ENCODE measurements at places on chromosomes 7 and 10. TPM values are rescaled to one million over a fixed set of nuclear protein-coding genes. Genes with fewer than 3 reads are reported as not detected.

Gene MYH16
- total RNA-seq = not detected

Gene TFPI2
- 0.96 TPM for total RNA-seq

Gene PRSS37
- not detected for total RNA-seq

Gene ANXA7
- 89.9 TPM for total RNA-seq

Gene TSPAN13
- 41.3 TPM for total RNA-seq

Gene VSTM4
- total RNA-seq = 2.7 TPM

Gene LFNG
- total RNA-seq = 1.2 TPM

Gene DNAJC12
- total RNA-seq = 14.3 TPM

Gene PTF1A
- total RNA-seq = not detected

Gene CTTNBP2
- 1.9 TPM for total RNA-seq

Gene NOM1
- total RNA-seq = 7.2 TPM

Gene TRA2A
- 28.4 TPM for total RNA-seq

Gene HOXA9
- not detected for total RNA-seq

Gene LIPN
- not detected for total RNA-seq

Gene RAB18
- 51.3 TPM for total RNA-seq

Gene TAS2R41
- 0.45 TPM for total RNA-seq

Gene CYP26A1
- total RNA-seq = 16.2 TPM

Gene GSDME
- 4.8 TPM for total RNA-seq

Gene STEAP2
- 0.81 TPM for total RNA-seq

Gene MAGI2
- total RNA-seq = 2.9 TPM

Gene CDK13
- total RNA-seq = 24.1 TPM

Gene INMT
- 21.5 TPM for total RNA-seq

Gene IFIT1B
- total RNA-seq = not detected

Gene HOXA7
- not detected for total RNA-seq

Gene HMX2
- total RNA-seq = not detected

Gene CARD11
- total RNA-seq = 0.63 TPM

Gene PLXNA4
- total RNA-seq = 0.38 TPM

Gene CALN1
- 0.45 TPM for total RNA-seq

Gene LIPM
- not detected for total RNA-seq

Gene WNT2
- 0.86 TPM for total RNA-seq

Gene HERC4
- 21.5 TPM for total RNA-seq

Gene DDX50
- 6.4 TPM for total RNA-seq

Gene PRR15
- total RNA-seq = not detected

Gene SPAM1
- not detected for total RNA-seq

Gene TSPAN15
- total RNA-seq = 3.8 TPM

Gene RAB19
- total RNA-seq = not detected

Gene CCL24
- total RNA-seq = 0.88 TPM

Gene RAPGEF5
- total RNA-seq = 21.2 TPM

Gene DRGX
- not detected for total RNA-seq

Gene WNT8B
- total RNA-seq = not detected

Gene KCND2
- total RNA-seq = 0.03 TPM

Gene IPMK
- total RNA-seq = 2.8 TPM

Gene MMD2
- not detected for total RNA-seq

Gene C10orf71
- not detected for total RNA-seq

Gene ZC3HAV1L
- total RNA-seq = 0.93 TPM

Gene OPN1SW
- total RNA-seq = not detected

Measured in left lobe of liver (tissue), 2 donors.